ENCODE measurements at places on chromosomes 3 and 15.

- no peak for DNase-seq
Measured at GRCh38 chr3:14549256-14549919, 9.2 kb upstream of the GRIP2 start.

DNA sequence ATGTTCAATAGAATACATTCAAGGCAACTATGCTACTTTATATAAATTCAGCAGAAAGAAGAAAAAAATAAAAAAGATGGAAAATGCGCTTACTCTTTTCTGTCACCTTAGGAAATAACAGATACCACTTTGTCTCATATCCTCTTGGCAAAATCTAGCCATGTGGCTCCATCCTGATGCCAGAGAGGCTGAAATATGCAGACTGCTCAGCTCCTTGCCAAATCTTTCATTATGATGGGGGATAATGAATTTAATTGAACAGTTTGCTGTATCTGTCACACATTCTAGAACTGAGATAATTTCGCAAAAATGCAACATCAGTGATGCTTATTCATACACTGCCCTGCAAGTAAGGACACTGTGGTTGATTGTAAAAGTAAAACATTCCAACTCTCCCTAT lies 1081.5 kb downstream of the PLOD2 start:
- DNase-seq: no peak

DNA sequence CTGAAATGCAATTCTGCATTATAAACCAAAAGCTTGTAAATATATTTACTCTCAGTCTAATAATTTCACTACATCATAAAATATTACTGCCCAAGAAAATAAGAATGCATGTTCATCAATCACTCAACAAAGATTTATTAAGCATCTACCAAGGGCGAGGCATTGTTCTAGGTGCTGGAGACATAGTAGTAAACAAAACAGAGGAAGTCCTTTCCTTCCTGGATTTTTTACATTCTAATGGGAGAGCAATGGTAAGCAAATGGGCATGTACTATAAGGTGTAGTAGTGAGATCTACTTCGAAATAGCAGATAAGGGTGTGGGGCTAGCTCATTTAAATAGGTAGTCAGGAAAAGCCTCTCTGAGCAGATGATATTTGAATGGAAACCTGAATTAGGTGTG lies 10.8 kb upstream of the ZFYVE19 start:
- DNase-seq: no peak

- no peak for DNase-seq
Measured at GRCh38 chr3:108334701-108335100, 38.4 kb downstream of the HHLA2 start.

DNA sequence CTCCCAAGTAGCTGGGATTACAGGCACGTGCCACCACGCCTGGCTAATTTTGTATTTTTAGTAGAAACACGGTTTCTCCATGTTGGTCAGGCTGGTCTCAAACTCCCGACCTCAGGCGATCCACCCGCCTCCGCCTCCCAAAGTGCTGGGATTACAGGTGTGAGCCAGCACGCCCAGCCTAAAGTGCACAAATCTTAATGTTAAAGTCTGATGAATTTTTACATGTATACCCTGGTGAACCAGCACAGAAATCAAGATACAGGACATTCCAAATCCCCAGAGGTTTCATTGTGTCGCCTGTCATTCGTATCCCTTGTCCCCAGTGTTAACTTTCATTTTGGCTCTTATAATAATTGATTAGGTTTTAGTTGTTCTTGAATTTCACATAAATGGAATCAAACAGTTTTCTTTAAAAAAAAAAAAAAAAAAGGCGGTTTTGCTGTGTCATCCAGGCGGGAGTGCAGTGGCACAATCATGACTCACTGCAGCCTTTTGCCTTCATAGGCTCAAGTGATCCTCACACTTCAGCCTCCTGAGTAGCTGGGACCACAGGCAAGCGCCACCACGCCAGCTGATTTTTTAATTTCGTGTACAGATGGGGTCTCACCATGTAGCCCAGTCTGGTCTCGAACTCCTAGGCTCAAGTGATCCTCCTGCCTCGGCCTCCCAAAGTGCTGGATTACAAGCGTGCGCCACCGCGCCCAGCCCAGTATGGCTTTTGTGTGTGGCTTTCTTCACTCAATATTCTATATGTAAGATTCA lies 1.5 kb upstream of the TM4SF19 start:
- no peak for DNase-seq

DNA sequence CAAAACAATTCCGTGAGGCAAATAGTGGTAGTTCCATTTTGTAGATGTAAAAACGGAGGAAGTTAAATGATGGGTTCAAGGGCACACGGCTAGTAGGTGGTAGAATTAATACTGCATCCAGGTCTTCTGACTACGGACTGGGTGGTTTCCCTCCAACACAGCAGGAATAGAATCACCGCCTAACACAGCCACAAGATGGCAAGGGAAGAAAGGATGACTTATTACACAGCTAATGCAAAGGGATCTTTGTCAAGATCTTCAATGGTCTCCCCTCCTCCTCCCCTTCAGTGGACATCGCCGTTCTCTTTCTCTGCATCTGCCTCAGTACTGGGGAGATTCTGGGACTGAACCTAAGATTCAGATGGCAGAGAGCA lies 524 bp upstream of the TOPBP1 start:
- peak; percentile 38 for DNase-seq

DNA sequence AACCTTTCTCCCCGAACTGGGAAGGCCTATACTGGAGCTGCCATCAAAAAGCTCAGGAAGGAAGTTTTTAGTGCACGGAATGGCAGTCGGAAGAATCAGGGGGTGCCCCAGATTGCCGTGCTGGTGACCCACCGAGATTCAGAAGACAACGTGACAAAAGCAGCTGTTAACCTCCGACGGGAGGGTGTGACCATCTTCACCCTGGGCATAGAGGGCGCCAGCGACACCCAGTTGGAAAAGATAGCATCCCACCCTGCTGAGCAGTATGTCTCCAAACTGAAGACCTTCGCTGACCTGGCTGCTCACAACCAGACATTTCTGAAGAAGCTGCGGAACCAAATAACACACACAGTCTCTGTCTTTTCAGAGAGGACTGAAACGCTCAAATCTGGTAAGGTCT lies 48.2 kb downstream of the COL6A6 start:
- DNase-seq: no peak

- DNase-seq: no peak
Measured at GRCh38 chr3:12748477-12748876, 10.6 kb downstream of the TMEM40 start.

GRCh38 chr3:2468816-2469215 lies 370.1 kb downstream of the CNTN4 start:
- DNase-seq: no peak
